ENCODE measurements at places on chromosomes 1 and 21.

- peak; percentile 92 for DNase-seq
Measured at GRCh38 chr1:233904633-233905415, at the start of gene SLC35F3. SLC35F3 (plus strand) TSS chr1:233904676.

- DNase-seq, result no peak
Measured at GRCh38 chr1:10204003-10204642, 6.2 kb upstream of the KIF1B start.

DNA sequence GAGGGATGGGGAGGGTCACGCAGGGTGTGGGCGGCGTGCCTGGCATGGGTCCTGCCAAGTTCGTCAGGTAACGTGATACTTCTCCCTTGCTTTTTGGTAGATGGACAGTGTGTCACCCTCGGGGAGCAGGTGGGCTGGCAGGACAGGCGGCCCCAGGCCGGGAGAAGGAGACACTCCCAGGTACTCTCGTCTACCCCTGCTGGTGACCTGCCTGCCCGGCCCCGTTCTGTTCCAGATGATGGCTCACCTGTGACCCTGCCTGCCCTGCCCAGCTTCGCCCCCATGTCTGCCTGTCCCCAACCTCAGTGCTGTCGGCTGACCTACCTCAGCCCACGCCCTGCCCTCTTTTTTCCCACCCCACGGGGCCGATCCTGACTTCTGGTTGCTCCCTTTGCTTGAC, 144.7 kb downstream of the PCBP3 start:
- DNase-seq, result no peak

- no peak for DNase-seq
Measured at GRCh38 chr1:231872461-231872910, 245.9 kb downstream of the DISC1 start.

DNA sequence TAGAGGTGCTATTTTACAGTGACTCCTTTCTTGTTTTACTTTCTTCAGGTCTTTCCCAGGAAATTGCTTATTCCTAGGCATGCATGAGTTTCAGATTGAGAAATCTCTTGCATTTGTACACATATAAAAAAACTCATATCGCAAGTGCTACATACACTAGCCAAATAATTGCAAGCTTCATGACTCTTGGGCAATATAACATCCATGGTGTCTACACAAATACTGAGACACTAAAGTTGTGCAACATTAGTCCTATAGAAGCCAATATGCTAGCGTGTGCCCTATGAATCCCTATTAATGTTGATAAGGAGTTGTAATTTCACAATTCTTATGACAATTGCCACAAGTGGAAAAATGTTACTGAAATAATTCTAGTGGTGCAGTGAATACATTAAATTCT, 591.0 kb downstream of the ADGRL2 start:
- no peak for DNase-seq

GRCh38 chr1:226443439-226443838, 35.5 kb upstream of the PARP1 start:
- DNase-seq, result no peak

- DNase-seq, result no peak
Measured at GRCh38 chr1:1286313-1287261, 6.4 kb downstream of the SCNN1D start.

DNA sequence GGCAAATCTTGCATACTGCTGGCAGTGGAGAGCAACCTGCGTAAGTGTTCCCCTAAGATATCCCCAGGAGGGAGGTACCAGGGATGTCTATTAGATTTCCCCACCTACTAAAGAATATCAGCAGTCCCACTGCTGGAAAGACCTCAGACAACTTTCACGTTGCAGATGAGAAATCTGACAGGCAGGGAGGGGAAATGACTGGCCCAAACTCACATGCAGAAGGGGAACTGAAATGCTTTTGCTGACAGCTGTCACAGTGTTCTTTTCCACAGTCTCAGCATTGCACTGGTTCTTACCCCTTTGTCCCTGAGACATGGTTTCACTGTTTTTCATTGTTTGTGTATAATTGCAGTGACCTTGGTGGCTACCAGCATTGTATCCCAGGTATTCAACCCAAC, 84.8 kb upstream of the ATP1A1 start:
- no peak for DNase-seq

DNA sequence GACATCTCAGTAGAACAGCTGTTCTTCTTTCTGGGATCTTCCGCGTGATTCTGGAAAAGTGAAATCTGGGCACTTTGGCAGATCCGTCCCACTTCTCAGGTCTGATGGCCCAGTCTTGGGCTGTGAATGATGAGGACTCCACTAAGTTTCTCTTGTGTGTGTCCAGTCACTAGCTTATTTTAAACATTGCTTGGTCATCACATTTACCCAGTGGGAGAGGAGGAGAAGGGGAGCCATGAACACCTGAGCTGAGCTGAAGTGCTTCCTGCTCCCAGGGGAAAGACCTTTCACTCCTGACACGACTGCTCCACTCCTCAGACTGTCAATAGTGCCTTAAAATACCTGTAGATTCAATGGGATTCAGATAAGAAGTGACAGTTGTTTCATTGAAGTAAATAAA, 101.9 kb upstream of the SLC35F3 start:
- no peak for DNase-seq

- DNase-seq, result no peak
Measured at GRCh38 chr21:15367061-15367626, 302.3 kb upstream of the NRIP1 start.

DNA sequence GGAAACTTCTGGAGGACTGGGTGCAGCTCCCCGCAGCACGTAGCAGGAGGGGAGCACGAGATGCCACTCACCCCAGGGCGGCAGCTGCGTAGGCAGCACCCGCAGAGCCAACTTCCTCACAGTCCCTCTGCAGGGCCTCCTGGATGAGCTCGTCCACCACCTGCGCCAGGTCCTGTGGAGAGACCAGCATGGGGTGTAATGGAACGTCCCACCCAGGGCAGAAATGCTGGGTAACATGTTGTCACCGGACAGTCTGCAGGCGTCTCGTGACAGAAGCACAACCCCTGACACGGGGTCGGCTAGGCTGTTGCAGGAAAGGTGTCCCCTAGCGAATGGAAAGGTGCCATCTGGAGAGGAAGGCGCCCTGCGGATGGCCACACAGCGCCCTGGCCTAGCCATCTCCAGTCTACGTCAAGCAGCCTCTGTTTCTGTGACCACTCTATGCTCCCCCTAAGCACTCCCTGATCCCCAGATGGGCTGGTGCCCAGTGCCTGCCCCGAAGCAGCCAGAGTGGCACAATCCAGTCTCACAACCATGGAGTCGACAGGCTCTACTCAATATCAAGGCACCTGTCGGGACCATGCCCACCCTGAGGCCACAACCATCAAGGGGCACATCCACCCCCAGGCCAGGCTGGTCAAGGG, 21.2 kb downstream of the MCM3AP start:
- DNase-seq, result no peak

- peak; percentile 95 for DNase-seq
Measured at GRCh38 chr1:246165826-246166709, 341.0 kb downstream of the SMYD3 start.

- DNase-seq, result peak; percentile 24
Measured at GRCh38 chr1:244114892-244115291, 63.8 kb downstream of the ZBTB18 start.

DNA sequence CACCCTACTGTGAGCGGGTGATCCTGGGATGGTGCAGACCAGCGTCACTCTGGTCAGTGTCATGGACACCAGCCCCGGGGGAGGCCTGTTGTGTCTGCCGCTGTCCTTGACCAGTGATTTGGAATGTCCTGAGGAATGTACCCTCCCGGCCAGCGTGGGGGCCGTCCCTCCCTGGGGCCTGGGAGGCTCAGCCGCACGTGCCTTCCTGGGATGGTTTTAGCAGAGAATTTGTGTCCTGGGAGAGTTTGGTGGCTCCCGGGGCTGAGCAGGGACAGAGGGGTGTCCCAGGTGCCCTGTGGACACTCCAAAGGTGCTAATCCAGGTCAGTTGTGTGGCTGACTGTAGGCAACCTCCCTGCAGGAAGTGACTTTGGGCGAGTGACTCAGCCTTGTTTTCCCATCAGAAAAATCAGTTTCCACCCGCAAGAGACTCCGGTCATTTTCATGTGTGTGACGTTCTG, 6.2 kb downstream of the ARHGEF16 start:
- no peak for DNase-seq

- no peak for DNase-seq
Measured at GRCh38 chr1:155967341-155968050, 10.9 kb downstream of the ARHGEF2 start.

- no peak for DNase-seq
Measured at GRCh38 chr1:228084325-228084724, 1.8 kb downstream of the ARF1 start.

DNA sequence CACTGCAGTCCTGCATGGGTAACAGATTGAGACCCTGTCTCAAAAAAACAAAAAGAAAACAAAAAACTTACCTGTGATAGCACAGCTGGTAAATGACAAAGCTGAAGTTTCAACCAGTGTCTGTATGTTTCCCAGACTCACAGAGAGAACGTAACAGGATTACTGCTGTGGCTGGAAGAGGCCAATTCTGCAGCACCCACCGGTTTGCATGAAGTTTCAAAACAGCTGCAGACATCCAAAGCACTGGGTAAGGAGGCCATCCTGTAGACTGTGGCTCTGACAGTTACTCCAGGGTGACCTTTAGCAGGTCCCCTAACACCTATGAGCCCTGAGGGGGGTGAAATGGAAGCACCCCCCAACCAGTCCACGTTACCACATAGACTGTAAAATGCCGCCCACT, 7.5 kb downstream of the ID3 start:
- no peak for DNase-seq

Measured in NCI-H69 (cell line).